NCI-H1092 (cell line): ENCODE measurements at places on chromosomes 1 and 21.

- DNase-seq: no peak
Observed at GRCh38 chr1:9612871-9613624, 24.3 kb downstream of the TMEM201 start.

- DNase-seq: no peak
Observed at GRCh38 chr1:11030865-11031264, 16.2 kb downstream of the MASP2 start.

- DNase-seq: no peak
Observed at GRCh38 chr1:83954166-83954823, 44.6 kb downstream of the TTLL7 start.

GRCh38 chr1:105101261-105101660 is 1351.6 kb downstream of the AMY1C start:
- DNase-seq: no peak

DNA sequence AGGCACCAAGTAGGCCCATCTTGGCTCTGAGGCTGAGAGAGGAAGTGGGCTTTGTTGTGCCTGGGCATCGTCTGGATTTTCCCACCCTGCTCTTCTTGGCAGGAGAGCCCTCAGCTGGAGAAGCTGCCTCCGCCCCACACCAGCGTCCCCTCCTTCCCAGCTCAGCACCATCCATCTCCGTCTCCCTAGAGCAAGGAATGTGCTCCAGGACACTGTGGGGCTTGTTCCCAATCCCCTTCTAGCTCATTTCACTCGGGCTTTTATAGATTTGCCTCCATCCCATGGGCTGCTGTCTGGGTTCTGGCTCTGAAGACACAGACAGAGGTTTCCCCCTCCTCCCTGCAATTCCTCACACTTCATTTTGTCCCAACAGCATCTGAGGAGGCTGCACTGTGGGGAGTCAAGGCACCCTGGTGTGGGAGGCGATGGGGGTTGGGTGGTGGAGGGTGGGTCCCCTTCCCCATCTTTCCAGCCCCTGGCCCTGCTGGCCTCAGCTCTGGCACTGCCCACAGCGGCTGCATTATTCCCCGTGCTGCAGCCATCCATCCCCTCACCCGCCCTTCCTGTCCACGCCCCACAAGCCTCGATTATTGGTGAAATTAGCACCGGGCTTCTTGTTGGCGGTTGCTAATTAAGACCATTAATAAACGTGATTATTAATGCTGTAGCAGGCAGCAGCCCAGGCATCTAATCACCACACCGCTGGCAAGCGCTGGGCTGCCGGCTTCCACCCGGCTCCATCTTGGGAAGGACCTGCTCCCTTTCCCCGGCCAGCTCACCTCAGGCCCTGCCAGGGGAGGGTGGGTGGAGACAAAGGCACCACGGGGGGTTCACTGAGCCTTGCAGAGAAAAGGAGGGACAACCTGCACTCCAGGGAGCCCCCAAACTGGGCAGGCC is 21.7 kb downstream of the RHBG start:
- no peak for DNase-seq

GRCh38 chr1:48493970-48494769 is 22.2 kb upstream of the SPATA6 start:
- DNase-seq: no peak

DNA sequence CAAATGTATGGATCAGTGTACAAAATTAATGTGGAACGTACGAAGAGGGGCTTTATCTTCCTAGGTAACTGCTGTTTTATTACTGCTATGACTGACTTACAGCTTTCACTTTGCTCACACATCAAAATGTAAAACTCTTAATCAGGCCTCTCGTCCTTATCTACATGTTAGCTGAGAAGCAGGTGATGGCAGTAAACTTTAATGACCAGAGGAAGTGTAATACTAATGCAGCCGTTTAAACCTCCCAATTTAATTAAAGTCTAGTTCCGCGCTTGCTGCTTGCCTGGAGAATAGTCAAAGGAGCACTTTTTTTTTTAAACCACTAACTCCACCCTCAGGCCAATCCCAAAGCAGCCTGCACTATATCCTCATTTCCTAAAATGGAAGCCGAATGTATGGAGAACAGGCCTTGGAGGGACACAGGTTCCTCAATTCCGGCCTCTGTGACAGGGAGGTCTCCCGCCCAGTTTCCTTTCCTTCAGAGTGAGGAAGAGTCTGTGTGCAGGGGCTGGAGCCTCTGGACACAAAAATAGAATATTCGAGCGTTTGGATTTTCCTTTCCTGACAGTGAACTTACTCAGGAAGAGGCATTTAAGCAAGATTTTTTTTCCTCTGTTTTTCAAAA is 36.7 kb upstream of the RASAL2 start:
- DNase-seq: no peak

DNA sequence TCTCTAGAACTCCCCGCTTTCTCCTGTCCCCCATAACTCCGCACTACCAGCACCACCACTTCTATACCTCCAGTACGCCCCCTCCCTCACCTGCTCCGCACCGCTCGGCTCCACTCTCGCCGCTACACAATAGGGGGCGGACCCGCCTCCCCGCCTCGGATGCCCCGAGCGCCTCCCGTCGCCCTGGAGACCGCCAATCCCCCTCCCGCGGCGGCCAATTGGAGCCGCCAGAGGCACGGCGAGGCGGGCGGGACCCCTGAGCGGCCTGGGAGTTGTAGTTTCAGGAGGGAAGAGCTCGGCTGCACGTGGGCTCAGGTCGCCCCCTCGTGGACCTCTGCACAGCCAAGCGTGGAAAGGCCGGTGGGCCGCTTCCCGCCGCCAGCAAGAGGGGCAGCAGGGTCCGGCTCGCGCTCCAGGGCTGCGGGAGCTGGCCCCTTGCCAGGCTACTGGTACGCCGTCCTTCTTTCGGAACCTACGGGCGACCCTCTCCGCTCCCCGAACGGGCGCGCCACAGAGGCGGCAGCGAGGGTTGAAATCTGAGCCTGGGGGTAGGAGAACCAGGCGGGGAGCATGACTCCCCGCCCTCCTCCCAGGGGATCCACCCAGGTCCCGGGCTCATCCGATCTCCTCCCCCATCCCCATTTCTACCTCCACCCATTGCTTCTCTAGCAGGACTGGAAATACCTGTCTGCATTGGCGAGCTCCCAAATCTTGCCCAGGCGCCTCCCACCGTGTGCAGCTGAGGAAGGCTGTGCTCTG is at the start of gene IGSF9:
Gene IGSF9 (minus strand): TSS at position 131 of the 759 bp plus-strand sequence. CDS start 2,159 bp downstream, outside the sequence.
- peak; percentile 91 for DNase-seq

DNA sequence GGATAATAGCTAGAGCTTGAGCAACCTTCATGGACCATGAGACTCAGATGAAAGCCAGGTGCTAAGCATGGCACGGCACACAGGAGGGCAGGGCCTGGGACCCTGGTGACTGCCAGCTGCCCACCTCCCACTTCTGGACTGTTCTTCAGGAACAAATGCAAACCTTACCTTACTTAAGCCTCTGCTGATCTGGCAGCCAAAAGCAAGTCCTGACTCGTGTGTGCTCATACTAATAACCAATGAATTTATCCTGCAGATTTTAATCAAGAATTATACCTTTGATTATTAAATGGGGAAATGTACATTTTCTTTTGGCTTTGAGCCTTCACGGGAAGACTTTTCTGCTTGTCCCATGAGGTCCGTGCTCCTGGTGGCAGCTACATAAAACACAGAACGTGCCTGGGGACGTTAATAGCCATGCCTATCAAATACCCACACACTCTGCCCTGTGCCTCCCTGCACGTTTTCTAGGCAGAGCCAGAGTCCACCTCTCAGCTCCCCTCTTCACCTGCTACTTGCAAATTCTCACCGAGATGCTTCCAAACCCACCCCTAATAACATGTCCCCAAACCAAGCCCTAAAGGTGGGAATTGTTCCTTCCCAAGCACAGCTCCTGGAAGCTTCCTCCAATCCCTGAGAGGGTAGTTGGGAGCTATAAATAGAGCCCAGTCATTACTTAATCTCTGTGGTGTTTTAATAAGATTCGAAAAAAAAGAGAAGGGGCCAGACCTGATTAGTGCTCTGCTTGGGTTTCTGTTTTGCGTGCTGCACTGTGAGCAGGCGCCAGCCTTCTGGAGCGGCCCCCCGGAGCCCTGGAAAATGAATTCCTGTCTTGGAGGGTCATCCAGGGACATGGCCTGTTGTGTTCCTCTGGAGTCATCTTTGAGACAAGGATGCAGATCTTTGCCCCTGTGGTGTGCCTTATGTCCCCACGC is 33.5 kb downstream of the SLC1A7 start:
- no peak for DNase-seq

DNA sequence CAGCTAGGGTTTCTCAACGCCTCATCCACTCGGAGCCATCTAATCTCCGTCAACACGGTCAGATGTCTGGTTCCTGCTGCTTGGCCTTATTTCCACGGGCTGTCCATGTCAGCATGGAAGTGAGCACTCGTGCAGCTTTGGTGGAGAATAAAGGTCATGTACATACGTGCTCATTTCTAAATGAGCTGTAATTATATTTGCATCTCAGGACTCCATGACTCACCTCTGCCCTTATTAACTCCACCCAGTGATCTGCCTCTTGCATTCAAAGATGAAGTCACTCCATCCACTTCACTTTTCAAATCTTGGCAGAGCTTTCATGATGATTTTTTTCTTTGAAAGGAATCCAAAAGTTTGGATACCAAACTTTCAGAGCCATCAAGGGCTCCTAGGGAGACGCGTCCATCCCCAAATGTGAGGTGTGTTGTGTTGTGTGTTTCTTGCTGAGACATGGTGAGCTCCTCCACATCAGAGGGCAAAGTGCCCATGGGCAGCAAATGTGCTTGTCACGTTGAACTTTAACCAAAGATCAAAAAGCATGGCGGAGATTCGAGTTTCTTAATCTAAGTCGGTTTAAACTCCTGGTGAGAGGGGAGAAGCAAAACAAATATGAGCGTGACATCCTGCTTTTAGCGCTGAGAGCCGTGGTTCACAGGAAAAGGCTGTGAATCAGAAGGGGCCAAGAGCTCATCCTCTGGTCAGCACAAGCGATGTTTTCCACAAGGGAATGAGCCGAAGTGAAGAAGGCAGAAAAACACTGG is 68.6 kb upstream of the ERRFI1 start:
- DNase-seq: no peak

DNA sequence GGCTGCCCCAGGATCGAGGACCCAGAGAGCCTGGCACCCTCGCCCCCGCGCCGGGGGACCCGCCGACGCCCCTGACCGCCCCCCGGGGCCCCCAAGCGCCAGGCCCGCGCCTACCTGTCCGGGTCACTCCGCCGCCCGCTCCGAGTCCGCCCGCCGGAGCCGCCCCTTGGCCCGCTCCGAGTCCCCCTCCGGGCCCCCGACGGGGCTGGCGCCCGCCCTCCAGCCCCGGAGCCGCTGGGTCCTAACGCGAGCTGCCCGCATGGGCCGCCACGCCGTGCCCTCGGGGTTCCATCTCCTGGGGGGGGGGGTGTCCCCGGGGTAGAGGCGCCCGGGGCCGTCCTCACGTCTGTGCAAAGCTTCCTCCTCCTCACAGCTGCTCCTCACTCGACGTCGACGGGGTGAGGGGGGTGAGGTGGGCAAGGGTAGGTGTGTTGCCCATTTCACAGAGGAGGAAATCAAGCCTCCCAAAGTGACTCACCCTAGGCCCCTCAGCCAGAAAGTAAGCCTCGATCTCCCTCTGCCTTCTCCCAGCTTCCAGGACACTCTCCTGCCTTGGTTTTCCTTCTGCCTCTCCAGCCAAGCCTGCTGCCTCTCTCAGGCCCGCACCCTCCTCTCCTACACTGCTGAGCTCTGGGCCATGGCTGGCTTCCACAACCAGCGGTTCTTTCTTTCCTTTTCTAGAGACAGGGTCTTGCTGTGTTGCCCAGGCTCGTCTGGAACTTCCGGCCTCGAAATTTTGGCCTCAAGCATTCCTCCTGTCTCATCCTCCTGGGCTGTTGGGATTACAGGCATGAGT is at the start of gene MFAP2:
Gene MFAP2 (minus strand): TSS at position 148 of the 796 bp plus-strand sequence. CDS start 2,347 bp downstream, outside the sequence.
- DNase-seq: no peak

DNA sequence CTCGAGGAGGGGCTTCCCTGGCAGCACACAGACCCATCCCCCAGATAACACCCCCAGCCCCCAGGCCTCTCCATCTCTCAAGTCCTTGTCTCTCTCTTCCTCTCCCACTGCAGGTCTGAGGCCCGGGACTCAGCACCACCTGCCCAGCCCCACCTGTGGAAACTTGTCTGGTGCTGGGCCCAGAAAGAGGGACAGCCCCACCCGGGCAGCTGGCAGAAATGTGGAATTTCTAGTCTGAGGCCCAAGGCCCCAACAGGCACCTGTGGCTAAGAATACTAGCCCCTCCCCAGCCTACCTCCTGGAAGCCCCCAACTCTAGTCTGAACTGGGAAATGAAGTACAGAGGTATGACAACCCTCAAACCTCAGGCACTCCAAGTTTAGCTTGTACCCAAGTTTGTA is 15.4 kb downstream of the TTC39A start:
- no peak for DNase-seq

DNA sequence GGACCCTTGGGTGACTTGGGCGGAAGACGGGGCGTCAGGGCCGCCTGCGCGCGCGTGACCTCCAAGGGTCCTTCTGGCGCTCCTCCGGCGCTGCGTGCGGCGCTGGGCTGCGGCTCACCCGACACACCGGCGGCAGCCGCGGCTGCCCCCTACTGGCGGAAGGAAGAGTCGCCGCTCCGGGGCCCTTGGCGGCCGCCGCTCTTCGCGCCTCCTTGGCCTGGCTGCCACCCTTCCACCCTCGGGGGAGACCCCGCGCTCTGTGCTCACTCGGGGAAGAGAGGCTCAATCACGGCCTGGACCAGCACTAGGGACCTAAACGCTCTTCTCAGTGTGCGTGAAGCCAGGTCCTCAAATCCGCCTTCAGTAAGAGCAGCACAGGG is 89.7 kb downstream of the DMRTA2 start:
- DNase-seq: no peak

DNA sequence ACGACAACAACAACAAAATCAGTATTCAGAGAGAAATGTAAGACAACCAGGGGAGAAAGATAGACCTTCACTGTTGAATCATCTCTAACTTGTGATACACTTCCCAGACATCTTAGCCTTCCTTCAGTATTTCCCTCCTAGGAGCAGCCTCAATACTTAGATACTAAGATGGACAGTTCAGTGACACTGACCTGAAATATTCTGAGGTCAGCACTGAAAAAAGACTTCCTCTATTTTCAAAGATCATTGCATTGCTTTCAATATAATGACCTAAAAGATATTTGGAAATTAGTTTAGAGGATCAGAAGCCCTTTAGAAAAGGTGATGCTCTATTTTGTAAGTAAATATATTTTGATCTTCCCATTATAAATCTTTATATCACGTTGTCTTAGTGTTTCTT is 101.0 kb downstream of the MRPL39 start:
- no peak for DNase-seq

DNA sequence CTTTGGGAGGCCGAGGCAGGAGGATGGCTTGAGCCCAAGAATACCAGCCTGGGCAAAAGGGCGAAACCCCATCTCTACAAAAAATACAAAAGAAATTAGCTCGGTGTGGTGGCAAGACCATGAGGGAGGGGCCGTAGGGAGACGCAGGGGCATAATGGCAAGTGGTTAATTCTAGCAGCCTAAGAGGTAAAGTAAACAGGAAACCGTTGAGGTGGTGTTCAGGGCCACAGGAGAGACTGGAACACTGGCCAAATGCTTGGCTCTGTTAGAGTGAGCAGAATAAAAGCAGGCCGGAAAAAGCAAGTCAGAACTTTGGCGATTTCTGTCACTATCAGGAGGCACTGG is 89.2 kb downstream of the RIPK4 start:
- DNase-seq: peak; percentile 76

GRCh38 chr1:246794048-246794827 is 70.0 kb downstream of the SCCPDH start:
- DNase-seq: no peak
